ENCODE measurements at places on chromosomes 13 and 19.

- DNase-seq, result peak; percentile 7
Measured at GRCh38 chr13:99311137-99311536, 3.9 kb upstream of the GPR183 start.

DNA sequence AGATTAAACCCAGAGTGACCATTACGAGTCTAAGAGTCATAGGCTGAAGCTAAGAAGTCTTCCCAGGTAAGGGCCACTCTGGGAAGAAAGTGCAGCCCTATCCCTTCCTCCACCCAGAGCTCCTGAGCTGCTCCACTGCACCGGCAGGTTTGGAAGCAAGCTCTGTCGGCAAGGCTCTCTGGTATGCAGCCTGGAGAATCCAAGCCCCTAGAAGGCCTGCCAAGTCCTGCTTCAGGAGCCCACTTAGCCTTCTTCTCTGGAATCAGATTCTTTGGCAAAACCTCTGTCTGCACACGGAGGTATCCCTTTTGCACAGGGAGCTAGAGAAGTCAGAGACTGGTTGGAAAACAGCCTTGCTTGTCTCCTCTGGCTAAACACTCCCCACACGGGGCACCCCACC, 58.5 kb downstream of the CEBPG start:
- DNase-seq, result no peak

DNA sequence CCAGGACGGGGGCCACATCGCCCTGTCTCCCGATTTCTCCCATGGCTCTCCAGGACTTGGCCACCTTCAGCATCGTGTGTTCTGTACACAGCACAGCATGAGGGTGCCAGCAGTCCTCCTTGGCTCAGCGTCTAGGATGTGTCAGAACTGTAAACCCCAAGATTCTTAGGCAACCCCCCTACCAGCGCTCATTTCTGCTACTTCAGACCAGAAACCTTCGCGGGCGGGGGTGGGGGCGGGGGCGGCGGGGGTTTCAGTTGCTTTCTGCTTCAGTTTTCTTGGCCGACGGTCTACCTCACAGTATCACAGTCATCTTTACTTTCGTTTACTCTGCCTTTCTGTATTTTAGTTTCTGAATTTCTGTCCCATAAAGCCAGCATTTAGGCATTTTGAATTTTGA, 82.4 kb downstream of the GGACT start:
- DNase-seq, result no peak

- DNase-seq, result no peak
Measured at GRCh38 chr13:93249364-93250306, 23.0 kb downstream of the GPC6 start.

GRCh38 chr19:35027851-35028599, 2.2 kb upstream of the SCN1B start:
- no peak for DNase-seq

GRCh38 chr13:74409551-74409950, 275.3 kb upstream of the KLF12 start:
- DNase-seq, result no peak

GRCh38 chr13:112562786-112563383, 25.1 kb downstream of the TUBGCP3 start:
- DNase-seq, result no peak

DNA sequence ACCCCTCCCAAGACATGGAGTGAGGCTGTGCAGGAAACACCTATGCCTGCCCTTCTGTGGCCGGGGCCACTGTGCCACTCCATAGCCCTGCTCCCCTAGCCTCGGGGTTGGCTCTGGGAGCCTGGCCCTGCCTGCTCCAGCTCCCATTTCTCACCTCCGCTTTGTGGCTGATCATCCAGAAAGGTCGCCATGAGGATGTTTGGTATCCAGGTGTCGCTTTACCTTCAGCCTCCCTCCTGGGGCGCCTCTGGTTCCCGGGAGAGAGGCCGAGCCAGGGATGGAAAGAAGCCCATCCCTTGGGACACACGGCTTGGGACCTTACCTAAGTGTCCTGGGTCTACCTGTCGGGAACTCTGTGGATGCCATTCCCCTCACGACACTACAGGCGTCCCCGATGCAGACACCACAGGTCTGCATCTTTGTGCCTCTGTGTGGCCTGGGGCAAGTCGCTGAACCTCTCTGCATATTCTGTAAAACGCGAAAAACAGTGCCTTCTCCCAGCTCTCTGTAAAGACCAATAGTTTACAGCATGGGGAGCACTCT, 3.4 kb upstream of the MCF2L start:
- no peak for DNase-seq

DNA sequence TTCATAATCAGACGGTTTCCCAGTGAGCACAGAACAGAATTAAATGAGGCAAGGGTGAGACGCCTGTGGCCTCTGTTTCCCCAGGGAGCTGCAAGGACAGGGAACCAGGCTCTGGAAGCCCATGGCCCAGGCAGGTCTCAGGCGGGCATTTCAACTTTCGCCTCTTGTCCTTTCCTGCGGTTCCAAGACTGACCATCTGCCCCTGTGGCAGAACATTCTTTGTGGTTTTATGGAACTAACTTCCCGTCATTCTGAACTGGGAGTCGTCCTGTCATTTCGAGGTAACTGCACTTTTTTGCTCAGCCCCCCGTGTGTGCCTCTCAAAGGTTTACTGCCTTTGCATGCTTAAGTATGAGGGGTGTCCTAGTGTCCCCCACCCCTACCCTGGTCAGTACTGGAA, 70.9 kb downstream of the KL start:
- no peak for DNase-seq
